ENCODE measurements at places on chromosomes 2 and 18. TPM values are rescaled to one million over a fixed set of nuclear protein-coding genes. Genes with fewer than 3 reads are reported as not detected.

LBX2 gene
- polyA plus RNA-seq, result 2.2 TPM

SPHKAP gene
- polyA plus RNA-seq, result 0.38 TPM

DNA sequence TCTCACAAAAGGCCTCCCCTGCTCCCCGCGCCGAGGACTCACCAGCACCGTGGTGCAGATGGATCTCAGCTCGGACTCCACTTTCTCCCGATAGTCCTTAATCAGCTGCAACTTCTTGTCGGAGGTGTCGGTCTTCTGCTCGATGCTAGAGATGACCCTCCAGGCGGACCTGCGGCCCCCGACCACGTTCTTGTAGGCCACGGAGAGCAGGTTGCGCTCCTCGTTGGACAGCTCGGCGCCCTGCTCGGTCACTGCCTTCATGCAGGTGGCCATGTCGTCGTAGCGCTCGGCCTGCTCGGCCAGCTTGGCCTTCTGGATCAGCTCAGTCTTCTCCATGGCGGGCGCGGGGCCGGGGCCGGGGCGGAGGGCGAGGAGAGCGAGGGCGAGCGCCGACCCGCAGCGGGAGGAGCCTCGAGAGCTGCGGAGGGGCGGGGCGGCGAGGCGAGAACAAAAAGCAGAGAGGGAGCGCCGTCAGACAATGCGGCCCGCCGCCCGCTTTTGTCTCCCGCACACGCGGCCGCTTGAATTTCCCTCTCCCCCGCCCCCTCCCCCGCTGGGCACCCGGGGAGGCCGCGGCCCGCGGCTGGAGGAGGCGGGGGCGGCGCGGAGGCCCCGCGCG is 571 bp downstream of the YWHAQ start:
- no peak for DNase-seq

GPN1 gene
- 68.5 TPM for polyA plus RNA-seq

DNA sequence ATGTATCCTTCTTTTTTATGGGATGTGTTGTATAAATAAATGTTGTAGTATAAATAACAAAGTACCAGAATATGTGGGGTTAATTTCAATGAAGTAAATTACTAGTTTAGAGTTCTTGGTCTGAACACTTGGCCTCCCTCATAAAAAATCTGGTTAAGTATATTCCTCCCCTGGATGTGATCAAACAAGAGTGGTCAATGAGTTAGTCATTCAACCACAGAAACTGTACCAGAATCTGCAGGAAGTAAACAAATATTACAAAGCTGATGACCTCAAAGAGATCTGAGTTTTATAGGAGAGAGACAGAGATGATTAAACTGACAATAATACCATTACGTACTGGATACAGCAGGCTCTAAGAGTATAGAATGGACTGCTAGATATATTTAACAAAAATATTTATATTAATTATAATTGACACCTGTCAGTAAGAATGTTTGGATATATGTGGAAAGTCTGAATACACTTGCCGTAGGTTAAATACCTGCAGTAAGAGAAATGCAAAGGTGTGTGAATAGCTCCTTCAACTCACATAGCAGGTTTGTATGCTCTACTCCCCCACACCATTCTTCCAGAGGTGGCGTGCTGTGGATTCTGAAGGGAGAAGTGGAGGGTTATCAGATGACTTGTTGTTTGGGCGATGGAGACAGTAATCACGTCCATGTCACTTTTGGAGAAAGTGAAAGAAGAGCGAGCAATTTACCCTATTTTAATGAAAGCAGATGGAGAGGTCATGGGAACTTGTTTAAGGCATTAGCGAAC is 108.3 kb upstream of the LRATD1 start:
- DNase-seq, result no peak

ITPRIPL1 gene
- 5.0 TPM for polyA plus RNA-seq

PMAIP1 gene
- 3.5 TPM for polyA plus RNA-seq

DNA sequence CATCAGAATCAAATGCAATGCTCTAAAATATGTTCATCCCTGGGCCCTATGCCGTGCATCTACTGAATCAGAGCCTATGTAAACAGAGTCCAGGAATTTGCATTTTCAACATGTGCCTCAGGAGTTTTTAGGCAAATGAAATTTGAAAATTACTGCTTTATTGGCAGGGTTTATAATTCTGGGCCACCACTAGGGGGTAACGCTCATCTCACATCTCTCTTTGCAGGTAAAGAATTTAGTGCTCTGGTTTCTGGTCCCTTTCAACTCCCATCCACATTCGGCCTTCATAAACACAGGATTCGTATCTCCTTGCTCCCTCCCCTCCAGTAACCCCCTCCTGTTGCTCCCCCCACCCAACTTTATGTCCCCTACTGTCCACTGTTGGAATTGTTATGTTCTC is 49.3 kb downstream of the LYPD6B start:
- DNase-seq, result no peak

DNA sequence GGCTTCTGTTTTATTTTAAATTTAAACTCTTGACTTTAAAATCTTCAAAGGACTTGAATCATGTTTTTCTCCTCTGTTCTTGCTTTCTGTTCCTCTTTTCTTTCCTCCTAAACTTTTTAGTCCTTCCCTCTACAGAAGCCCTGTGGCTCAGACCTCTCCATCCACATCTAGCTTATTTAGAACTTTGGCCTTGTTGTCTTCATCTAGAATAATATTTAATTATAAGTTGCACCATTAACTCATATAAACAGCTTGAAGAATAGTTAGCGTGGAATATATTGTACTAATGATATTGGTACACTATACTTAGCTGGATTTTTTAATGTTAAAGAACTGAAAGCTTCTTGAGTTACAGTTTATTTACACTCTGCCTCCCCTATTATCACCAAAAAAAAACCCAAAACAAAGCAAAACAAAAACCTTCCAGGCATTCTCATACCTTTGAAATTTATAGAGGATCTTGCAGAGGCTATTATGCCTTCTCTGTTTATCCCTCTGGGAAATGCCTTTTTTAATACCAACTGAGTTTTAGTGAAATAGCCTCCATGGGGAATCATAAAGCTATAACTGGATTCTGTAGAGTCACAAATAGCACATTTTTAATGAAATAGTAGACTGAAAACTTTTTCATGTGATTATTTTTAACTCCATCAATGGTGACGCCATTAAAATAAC is 9.2 kb upstream of the CCDC141 start:
- no peak for DNase-seq

DNA sequence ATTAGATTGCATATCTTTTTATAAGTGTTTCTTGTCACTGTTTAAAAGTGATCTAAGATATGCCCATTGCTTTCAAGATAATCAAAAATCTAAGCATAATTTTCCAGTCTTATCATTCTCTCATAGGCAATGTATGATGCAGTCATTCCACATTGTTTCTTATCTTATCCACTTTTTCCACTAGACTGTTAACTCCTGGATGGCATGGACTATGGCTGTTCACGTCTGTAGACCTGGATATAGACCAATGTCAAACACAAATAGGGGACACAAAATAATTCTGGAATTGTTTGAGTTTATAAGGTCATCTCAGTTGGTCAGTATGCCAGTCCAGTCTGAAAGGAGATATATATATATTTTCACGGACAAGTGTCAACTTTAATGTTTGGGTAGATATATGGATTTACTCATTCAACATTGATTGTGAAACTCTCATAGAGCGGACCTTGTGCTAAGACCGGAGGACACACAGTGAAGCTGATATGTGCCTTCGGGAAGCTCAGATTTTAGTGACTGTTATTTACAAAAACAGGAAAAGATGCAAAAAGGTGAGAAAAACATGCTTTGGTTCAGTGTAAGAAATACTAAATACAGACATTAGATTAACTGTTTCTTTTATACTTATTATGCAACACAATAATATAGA is 689.4 kb upstream of the SLC8A1 start:
- no peak for DNase-seq

GRCh38 chr2:21837168-21837960 is 713.6 kb downstream of the TDRD15 start:
- no peak for DNase-seq

GRCh38 chr2:157809212-157809611 is 66.9 kb downstream of the ACVR1 start:
- DNase-seq, result no peak

- DNase-seq, result no peak
Observed at GRCh38 chr2:85754313-85755095, 713 bp downstream of the ATOH8 start.

DNA sequence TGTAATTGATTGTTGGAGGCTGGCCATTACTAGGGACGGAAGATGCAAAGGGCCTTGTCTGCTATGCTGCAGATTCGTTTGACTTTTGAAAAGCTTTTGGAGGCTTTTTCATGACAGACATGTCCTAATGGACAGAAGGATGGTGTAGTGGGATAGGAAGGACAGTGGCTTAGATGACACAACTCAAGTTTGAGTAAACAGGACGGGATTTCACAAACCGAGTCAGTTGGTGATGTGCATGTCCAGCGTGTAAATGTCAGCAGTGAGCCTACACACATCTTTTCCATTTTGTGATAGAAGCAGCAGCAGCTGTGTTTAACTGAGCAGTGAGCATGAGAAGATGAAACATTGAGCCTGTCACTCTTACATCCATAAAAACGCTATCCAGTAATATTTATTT is 76.0 kb downstream of the NCK2 start:
- DNase-seq, result no peak

- no peak for DNase-seq
Observed at GRCh38 chr2:239805414-239805813, 219.7 kb downstream of the NDUFA10 start.

DNA sequence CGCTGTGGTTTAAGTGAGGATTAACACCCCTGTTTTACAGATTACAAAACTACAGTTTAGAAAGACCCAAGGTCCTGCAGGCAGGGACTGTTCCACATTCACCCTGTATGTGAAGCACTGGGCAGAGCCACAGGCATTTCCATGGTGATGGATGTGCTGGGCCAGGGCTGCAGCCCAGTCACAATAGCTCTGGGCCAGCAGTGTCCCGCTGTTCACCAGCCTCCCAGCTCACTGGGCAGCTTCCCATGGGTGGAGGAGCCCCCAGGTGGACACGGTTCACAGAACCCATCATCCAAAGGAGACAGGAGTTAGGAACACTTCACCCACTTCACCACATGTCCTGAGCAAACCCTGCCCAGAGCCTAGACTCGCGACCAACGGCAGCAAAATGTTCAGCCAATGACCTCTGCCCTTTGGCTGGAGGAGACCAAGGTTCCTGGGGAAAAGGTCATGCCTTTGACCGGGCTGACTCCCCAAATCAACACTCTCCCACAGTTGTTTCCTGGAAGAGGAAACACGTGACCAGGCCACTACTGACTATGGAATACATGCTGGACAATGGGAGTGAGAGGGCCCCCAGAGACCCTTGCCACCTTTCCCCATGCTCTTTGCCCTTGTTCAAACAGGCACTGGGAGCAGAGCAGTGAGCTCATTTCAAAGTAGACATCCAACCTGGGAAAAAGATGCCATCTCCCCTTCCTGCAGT is 28.0 kb upstream of the SLC35F6 start:
- DNase-seq, result no peak

GRCh38 chr2:20172273-20173055 is 52.5 kb downstream of the SDC1 start:
- no peak for DNase-seq

GRCh38 chr2:16244153-16244965 is 304.0 kb downstream of the MYCN start:
- DNase-seq, result no peak

GRCh38 chr18:79385708-79386341 is 9.9 kb upstream of the NFATC1 start:
- no peak for DNase-seq

DNA sequence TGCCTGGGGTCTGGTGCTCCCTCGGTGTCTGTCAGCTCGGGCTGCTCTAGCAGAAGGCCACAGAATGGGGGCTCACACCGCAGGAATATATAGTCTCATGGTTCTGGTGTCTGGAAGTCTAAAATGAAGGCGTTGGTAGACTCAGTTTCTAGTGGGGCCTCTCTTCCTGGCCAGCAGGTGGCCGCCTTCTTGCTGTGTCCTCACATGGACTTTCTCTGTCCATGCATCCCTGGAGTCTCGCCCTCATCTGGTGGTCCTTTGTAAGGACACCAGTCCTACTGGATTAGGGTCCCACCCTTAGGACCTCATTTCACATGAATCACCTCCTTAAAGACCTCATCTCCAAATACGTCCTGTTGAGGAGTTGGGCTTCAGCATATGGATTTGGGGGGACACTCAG is 65.7 kb downstream of the RRM2 start:
- no peak for DNase-seq

GRCh38 chr2:84971510-84972206 is 697 bp downstream of the KCMF1 start:
- DNase-seq, result peak; percentile 22

DNA sequence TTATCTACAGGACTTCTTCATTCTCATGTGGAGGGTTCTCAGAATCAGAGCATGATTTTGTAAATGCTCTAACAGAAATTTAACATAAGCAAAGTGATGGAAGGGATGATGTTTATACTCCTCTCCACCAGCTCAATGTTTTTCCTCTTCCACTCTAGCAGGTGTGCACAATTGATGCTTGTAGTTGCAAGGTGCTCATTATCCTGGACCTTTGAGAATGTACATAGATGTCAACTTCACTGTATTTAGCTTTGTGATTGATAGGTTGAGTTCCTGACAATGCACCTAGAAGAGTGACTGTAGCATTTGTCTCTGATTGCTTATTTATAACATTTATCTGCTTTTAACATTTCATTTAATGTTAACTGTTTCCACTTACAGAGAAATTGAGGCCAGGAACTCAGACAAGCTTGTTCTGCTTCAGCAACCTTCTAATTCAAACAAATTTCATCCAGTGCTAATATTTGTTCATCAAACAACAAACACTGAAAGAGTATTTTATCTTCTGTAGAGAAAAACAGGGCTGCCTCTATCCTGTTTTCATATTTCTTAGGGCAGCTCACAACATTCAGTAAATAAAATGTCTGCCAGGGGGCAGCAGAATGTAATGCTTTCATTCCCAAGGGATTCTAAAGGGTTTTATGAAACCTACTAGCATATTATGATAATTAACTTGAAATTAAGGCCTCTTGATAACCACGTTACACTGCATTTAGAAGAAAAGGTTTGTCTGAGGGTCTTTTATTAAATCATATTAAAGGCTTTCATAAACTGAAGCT is 127.9 kb upstream of the NOL4 start:
- no peak for DNase-seq

DNA sequence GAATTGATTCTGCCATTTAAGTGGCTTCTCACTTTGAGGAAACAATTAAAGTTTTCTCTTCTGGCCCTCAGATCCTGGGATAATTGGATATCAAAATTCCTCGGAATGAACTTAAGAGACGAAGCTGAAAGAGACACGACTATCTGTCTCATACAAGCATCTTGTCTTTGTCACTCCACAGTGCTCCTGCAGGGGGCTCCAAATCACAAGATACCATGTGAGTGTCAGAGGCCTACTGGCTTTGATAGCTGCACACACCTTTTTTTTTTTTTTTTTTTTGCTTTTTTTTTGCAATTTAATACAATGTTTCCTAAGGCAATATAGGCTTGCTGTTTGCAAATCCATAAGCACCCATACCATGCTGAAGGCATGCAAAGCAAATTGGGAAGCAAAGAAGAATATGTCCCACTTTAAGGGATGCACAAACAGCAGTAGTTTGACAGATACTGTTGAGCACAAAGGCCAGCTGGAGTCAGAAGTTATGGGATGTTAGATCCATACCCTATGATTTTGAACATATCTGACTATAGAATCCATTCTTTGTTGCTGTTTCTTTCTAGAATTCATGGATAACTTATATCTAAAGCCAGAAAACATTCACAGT is 109.0 kb upstream of the CBLN2 start:
- DNase-seq, result peak; percentile 29

Data from left renal pelvis (tissue), 4 donors.